ENCODE measurements at places on chromosomes 13 and 19.

DNA sequence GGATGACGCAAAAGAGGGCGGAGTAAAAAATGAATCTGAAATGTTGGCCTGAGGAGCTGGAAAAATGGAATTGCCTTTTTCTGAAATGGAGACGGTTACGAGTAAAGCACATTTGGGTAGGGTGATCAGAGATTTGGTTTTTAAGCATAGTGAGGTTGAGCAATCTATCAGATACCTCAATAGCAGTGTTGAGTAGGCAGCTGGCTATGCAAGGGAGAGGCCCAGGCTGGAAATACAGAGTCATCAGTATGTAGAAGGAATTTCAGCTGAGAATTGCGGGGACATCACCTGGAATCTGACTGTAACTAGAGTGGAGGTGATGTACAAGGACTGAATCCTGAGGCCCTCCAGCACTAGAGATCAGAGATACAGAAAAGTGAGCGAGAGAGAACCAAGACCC is 224.8 kb downstream of the LMO7 start:
- DNase-seq, result no peak

DNA sequence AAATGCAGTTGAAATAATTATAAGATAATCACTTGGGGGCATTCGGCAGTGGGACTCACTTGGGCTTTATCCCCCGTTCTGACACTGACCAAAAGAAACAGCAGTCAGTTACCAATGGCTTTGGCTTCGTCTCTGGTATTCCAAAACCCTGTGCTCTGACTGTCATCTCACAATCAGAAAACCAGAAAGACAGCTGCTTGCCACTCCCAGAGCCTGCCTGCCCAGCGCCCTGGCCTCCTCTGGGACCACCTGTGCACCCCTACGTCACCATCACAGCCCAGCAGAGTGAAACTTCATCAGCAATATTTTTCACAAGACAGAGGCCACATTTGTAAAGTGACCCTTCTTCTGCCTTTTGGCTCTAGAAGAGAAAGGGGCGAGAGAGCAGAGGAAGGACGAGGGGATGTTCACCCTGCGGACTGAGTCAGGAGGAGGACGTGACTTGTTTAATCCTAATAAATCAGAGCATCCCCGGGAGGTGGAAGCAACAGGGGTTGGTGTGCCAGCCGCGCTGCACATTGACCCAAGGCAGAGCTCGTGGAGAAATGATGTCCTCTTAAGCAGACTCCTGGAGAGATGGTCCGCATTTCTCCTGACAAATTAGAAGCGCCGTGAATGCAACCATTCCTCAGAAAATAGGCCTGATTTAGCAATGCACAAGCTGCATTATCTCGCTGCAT is 397.8 kb upstream of the ZNF507 start:
- no peak for DNase-seq

DNA sequence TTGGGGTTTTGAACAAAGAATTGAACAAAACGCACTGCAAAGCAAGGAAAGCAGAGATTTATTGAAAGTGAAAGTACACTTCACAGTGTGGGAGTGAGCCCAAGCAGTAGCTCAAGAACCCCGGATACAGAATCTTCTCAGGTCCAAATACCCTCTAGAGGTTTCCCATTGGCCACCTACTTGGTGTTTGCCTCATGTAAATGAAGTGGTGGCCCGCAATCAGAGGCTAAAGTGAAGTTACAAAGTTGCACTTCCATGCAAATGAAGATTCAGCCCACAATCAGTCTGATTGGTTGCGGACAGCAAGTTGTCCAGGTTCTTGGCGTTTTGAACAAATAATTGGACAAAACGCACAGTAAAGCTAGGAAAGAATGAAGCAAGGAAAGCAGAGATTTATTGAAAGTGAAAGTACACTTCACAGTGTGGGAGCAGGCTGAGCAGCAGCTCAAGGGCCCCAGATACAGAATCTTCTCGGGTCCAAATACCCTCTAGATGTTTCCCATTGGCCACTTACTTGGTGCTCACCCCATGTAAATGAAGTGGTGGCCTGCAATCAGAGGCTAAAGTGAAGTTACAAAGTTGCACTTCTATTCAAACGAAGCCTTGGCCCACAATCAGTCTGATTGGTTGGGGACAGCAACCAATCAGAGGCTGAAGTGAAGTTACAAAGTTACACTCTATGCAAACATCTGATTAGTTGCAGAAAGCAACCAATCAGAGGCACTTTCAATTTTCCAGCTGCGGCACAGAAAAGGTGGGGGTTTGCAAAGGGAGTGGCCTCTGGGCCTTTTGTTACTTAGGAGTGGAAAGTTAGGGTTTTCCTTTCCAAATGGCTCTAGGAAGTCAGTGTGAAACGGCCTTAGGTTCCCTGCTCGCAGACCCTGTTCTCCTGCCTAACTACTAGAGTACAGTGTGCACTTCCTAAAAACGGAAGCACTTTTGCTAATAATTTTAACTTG is 4.8 kb upstream of the TM9SF2 start:
- no peak for DNase-seq

DNA sequence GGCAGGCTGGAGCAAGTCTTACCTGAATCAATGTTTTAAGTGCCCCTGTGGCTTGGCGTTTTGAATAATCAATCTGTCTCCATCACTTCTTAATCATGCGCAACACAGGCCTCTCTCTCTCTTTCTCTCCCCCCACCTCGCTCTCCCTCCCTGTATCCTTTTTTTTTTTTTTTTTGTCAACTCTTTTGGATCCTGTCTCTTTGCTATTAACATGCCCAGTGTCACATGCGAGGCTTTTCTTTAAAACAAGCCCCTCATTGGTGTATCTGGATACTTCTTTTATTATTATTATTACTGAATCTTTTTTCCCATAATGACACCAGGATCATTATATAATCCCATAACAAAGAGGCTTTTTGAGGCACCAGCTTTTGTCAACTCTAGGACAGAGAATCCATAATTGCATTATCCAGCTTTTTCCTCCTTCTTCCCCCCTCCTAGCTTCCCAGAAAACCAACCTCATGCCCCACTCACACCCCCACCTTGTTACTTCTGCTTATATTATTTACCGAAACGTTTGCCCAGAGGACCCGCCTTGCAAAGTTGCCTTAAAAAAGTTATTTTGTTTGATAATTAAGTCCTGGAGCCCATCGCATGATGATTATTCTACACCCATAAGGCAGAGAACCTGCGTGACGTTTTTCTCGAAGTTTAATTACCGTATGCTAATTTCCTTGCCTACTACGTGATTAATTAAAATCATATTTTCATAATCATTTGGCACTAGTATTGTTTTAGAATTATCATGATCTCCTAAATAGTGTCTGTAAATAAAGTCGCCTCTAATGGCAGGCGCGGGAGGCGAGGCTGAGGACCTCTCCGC is 148.1 kb upstream of the ZNF536 start:
- DNase-seq, result no peak

DNA sequence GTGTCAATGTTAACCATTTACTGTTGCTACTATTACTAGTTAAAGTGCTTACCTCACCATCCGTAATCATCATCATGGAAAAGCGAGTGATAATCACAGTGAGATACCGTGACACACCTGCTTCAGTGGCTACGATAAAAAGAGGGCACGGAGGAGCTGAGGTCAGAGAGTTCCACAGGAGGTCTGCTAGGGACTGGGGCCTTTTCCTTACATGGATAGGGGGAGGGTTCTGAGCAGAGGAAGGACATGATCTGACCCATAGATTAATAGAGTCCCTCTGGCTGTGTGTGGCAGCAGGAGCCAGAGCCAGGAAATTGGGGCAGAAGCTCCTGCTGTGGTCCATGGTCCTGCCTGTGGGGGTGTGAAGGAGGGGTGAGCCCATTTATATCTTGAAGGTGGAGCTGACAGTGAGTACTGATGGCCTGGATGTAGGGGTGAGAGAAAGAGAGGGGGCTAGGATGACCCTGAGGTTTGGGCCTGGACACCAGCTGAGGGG is 136.7 kb downstream of the SIPA1L3 start:
- DNase-seq, result no peak
